IPS-NIHi11 (cell line): ENCODE measurements at places on chromosomes 1 and 21.

DNA sequence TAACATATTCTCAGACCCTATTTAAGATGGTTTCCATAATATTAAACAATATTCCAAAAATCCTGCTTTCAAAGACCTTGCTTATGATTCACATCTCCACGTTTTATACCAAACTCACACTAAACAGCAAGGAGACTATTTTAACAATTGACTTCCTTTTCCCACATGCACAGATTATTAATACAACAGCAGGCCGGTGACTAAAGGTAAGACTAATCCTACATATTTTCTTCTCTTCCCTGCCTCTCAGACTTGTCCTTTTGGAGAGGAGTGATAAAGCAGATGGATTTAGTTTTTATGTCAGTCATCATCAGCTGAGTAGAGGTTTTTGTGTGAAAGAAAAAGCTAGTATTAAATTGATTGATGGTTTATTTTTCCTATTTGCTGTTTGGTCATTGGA is 400.6 kb downstream of the NTNG1 start:
- no peak for DNase-seq

- DNase-seq: no peak
Measured at GRCh38 chr1:37452416-37452815, 22.0 kb upstream of the ZC3H12A start.

DNA sequence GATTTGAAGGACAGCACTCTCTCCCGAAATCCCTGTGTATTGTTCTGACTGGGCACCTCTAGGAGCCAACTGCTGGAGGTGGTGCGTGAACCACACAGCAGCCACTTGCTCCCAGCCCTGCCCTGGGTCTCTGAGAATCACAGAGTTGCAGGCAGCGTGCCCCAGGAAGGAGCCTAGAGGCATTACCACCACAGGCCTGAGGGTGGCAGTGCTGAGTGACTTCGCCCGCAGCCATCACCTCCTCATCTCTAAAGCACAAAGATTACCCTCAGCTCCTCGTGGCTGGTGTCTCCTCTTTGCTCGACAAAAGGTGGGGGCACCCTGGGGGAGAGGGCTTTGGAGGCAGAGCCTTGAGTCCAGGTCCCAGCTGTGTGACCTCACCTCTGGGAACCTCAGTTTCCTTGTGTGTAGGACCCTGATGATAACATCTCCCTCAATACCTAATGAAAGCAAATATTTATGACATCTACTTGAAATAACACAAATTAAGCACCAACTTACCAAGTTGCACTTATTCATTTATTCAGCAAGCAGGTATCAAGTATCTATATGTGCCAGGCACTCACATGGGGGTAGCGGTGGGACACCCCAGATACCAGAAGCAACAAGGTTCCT is 86.3 kb downstream of the VWA5B1 start:
- peak; percentile 87 for DNase-seq

DNA sequence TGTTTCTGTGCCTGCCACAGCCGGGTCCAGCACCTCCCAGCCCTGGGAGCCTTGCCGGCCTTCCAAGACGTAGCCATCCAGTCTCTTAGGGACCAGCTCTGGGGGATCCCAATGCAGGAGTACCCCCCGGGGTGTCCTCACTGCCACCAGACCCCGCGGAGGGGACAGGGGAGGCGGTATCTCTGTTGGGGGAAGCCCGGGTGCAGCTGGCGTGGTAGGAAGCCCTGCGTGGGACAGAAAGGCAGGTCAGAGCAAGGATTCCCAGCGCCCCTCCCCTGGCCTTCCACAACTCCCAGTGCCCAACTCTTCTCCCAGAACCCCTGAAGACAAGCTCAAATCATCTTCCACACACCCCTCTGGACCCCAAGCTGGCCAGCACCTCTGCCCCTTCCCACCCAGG is 4.9 kb upstream of the TAGLN2 start:
- DNase-seq: no peak

DNA sequence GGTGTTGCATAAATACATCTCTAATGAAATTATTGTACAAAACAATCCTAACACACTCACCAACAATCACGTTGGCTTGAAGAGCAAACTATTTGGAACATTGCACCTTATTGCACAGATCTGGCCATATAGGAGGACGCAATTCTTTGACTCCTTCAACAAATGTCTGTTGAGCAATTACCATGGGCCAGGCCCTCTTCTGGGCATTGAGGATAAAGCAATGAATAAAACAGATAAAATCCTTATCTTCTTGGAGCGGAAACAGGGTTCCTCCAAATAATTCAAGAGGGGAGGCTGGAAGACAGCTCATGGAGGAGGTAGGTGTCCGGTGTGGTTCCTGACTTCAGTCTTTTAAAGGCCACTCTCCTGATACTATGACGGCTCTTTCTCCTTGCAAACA is 43.3 kb downstream of the PAX7 start:
- DNase-seq: no peak

DNA sequence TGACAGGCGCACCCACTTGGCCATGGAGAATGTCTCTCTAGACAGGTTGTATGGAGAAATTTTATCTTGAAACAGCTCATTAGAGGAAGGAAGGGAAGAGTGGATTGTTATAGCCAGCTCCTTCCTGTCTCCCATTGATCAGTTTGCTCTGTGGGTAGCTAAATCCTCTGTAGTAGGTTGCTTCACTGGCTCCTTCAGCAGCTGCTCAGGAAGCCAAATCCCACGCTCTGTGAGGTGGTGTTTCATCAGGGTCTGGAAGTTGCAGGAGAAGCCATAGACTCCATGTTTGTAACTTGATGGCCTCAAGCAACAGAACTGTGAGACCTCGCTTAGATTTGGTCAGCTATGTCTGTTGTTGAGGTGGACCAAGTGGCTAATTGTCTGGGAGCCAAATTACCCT is 6.8 kb upstream of the NFYC start:
- no peak for DNase-seq

DNA sequence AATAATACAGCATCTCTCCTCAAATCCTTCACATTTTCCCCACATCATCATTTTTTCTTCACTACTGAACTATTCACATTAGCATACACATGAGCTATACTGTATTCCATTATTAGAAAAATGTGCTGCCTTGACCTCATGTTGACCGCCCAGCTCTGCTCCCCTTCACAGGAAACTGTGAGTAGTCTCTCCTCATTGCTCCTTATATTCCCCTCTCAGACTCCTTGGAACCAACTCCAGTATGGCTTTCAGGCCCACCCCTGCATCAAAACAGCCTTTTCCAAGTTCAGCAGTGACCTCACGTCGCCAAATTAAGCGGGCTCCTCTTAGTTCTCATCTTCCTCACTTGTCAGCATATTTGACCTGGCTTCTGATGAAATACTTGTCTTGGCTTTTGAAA is 59.2 kb upstream of the SPAG17 start:
- DNase-seq: no peak

DNA sequence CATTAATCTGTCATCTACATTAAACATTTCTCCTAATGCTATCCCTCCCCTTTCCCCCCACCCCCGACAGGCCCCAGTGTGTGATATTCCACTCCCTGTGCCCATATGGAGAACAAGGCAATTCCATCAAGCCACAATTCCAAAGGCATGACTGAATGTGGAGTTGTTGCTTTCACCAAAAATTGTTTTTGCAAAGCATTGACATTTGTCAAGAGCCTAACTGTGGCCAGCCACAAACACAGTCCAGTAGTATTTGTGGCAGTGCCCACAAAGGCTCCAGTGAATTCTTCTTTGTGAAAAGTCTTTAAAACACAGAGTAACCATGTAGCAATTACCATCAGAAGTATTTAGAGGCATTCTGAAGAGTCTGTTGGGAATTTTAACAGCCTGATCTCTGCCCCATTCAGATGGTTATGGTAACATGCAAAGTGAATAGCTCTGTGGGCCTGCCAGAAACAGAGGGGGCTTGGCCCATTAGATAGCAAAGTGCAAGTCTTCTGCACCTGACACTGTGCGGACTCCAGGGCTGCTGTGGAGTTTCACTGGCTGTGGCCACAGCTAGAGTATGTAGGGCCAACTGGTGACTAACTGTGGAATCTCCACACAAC is 11.6 kb upstream of the LRRC53 start:
- no peak for DNase-seq

DNA sequence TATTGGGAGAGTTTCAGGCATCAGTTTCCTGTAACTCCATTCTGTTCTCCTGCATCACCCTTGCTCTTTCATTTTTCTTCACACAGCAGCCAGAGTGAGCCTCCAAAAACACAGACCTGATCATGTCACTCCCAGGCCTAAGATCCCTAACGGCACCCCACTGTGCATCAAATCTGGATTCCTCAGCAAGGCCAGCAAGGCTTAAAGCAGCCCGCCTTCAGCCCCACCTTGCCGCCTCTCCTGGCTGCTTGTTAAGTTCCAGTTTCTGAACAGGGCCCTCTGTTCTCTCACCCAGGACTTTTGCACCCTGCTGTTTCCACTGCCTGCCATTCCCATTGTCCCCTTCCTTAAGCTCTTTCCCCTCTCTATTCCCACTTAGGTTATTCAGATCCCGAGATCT is 29.3 kb downstream of the C1orf116 start:
- no peak for DNase-seq

- DNase-seq: no peak
Measured at GRCh38 chr1:186463926-186464325, 3.0 kb upstream of the PDC start.

DNA sequence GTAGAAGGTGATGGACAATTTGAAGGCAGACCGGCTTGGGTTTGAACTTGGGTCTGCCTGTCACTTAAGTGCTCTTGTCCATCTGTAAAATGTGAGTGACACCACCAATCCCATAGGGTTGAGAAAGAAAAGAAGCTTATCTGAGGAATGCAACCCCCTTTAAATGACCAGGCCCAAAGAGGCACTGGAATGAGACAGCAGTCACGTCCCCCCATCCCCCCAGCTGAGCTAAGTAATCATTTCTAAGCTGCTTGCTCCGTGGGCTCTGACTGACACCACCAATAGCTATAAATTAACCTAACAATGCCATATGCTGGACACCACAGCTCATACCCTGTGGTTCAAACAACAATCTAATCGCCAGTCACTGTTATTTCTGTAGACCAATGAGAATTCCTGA is 15.1 kb downstream of the LCA5L start:
- DNase-seq: peak; percentile 23

GRCh38 chr1:211813590-211813989 is 17.0 kb downstream of the LPGAT1 start:
- no peak for DNase-seq

GRCh38 chr1:91851130-91852010 is 34.6 kb downstream of the TGFBR3 start:
- DNase-seq: peak; percentile 19

GRCh38 chr1:107964336-107965109 is 457 bp downstream of the VAV3 start:
- DNase-seq: peak; percentile 55

DNA sequence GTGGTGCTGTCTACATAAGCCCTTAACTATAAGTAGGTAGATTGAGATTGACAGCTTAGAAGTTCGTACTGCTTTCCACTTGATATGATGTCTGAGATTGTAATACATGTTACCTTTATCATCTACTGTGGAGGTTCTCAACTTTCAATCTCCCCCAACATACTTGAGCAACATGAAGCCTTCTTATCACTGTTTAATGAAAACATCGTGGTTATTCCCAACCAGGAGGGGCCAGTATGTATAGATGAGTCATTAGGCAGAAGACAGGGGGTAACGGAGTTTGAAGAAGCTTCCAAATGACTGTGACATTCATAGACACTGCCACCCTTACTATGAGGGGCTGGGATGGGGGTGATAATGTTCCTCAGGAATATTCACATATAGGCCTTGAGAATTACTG is 36.0 kb downstream of the CENPF start:
- no peak for DNase-seq

DNA sequence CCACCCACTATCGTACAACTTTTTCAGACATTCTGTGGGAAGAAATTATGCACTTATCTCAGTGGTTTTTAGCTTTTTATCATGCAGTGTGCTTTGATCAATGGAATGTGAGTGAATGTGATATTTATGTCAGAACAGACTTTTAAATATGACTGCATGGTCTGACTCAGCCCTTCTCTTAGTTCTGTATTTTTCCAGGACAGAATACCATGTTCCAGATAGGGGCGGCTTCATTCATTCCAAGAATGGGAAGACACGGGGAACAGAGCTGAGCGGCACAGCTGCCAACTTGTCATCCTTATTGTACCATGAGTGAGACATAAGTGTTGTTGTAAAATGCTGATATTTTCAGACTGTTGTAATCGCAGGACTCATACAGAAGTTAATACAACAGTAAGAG is 214.6 kb upstream of the NCAM2 start:
- no peak for DNase-seq

- DNase-seq: no peak
Measured at GRCh38 chr1:21305155-21305899, 15.1 kb upstream of the ECE1 start.

DNA sequence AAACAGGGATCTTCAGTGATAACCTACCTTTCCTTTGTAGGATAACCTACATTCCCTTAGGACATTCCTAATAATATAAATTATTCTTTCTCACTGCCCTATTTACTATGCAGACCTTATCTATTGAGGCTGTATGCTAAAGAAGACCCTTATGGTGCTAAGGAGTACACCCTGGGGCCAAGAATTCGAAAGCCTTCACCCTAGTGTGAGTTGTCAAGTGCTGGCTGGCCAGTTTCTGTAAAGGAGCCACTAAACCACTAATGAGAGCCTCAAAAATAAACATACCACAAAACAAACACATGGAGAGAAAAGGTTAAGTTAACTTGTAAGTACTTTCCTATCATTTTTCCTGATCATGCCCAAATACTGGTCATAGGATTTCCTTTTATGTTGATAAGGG is 315.0 kb upstream of the CAMK1G start:
- no peak for DNase-seq

- DNase-seq: no peak
Measured at GRCh38 chr1:153364156-153364555, 6.5 kb downstream of the S100A9 start.

DNA sequence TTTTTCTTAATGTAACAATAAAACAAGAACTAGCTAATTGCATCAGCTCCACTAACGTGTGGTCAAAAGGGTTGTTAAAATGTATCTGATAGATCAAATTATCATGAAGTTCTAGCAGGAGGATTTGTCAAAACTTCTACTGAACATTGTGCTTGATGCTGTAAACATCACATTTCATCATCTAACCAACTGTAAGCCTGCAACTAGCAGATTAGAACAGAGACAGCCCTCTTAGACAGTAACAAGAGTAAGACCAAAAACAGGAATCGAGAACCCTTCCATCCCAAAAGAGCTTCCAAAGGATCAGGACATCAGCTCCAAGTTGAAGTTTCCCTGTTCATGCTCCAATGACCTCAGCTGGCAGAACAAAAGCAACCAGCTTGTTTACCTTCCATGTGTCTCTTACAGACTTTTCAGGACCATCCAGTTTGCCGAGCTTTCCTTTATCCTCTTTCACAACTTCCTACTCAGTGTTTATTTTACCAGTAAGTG is 44.6 kb downstream of the NIBAN1 start:
- DNase-seq: no peak

- DNase-seq: no peak
Measured at GRCh38 chr1:106134561-106134960, 921.9 kb upstream of the PRMT6 start.

GRCh38 chr1:16055613-16056520 is 12.3 kb downstream of the CLCNKB start:
- DNase-seq: peak; percentile 94

- DNase-seq: no peak
Measured at GRCh38 chr1:21324368-21325141, 34.3 kb upstream of the ECE1 start.

- no peak for DNase-seq
Measured at GRCh38 chr1:108117945-108118902, 81.9 kb downstream of the SLC25A24 start.
